ENCODE measurements at places on chromosomes 7 and 10.

DNA sequence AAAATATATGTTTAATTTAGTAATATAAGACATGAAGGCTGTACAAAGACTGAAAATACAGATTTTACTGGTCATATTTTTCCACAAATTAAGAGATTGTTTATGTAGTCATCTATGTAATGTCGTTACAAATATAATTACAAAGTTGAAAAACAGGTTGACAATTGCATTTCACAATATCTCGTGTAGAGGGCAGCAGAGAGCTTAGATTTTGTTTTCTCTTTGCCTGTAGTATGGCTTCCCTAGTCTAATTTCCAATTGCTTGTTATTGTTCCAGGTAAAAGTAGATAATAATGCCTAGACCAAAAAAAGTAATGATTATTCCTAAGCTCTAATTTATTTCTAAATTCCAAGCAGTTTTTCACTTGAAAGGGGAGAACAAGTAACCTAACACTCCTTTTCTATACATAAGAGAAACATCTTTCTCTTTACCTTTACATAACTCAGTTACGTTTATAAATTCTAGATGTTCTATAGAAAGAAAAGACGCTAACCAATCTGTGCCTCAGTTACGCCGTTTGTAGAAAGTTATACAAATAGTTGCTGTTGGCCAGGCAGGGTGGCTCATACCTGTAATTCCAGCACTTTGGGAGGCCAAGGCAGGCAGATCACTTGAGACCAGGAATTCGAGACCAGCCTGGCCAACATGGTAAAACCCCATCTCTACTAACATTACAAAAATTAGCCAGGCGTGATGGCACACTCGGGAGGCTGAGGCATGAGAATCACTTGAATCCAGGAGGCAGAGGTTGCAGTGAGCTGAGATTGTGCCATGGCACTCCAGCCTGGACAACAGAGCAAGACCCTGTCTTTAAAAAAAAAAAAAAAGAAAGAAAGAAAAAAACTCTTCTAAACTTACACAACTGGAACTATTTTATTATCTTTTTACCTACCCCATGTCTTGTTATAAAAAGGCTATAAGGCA is 30.0 kb downstream of the NET1 start:
- DNase-seq, result no peak

- no peak for DNase-seq
These were observed 146.7 kb downstream of the WNT2 start for GRCh38 chr7:117176206-117176605.

- no peak for DNase-seq
These were observed 314.0 kb downstream of the DNAJB6 start for GRCh38 chr7:157650801-157651200.

GRCh38 chr7:22651534-22652243 is 75.3 kb upstream of the IL6 start:
- DNase-seq, result no peak

DNA sequence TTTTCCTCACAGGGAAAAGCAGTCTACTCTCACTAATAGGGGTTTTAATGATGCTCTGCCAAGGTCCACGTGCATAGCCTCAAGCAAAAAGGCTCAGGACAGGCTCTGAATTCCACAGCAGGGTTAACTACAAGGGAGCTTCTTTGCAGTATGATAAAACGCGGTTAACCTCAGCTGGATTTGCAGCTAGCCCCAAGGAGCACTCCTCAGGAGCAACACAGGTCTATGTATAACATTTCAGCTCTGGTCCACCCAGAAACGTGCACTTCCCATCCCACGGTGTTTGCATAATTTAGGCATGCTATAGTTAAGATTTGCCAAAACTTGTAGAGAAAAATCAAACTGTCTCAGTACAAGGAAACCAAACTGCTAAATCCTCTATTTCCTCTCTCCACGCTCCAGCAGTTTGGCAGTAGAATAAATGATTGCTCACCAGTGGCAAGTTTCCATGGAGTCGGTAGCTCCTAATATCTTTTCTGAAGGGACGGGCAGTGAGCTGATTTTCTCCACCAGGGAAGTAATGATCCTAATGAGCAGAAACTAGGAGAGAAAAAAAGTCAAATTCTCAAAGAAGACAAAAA is 13.1 kb upstream of the ASB4 start:
- DNase-seq, result no peak

GRCh38 chr7:3197567-3198213 is 103.4 kb upstream of the SDK1 start:
- DNase-seq, result no peak

- DNase-seq, result no peak
These were observed 16.3 kb upstream of the GLI3 start for GRCh38 chr7:42253316-42253715.

- no peak for DNase-seq
These were observed 2.8 kb downstream of the AP1S1 start for GRCh38 chr7:101156866-101157589.
